ENCODE measurements at places on chromosomes 2 and 18. TPM values are rescaled to one million over a fixed set of nuclear protein-coding genes. Genes with fewer than 3 reads are reported as not detected.

GRCh38 chr2:240259924-240260529 is 119.6 kb upstream of the OTOS start:
- DNase-seq: no peak

DNA sequence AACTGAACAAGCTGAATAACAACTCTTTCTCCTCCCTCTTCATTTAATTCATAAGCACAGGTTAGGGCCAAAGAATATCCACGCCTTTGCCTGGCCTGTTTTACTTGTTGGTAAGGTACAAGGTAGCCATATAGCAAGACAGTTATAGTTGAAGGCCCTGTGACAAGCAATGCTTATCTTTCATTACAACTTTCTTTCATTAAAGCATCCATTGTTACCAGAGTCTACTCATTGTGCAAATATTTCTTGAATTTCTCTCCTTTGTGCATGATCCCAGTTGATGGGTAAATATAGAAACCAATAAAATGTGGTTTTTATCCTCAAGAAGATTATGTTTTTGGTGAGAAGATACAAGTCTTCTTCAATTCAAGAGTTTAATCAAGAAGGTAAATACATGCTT is 140.2 kb downstream of the UBE2E3 start:
- no peak for DNase-seq

The C2orf81 gene
- total RNA-seq: 0.62 TPM

The GAD1 gene
- total RNA-seq: 58.2 TPM

The DNER gene
- 86.7 TPM for total RNA-seq

The SNORC gene
- total RNA-seq: 1.6 TPM

The CEP192 gene
- total RNA-seq: 66.3 TPM

Measured in occipital lobe (tissue), 3 donors.